T-helper 22 cell (primary cell): ENCODE measurements at places on chromosomes 2 and 18.

DNA sequence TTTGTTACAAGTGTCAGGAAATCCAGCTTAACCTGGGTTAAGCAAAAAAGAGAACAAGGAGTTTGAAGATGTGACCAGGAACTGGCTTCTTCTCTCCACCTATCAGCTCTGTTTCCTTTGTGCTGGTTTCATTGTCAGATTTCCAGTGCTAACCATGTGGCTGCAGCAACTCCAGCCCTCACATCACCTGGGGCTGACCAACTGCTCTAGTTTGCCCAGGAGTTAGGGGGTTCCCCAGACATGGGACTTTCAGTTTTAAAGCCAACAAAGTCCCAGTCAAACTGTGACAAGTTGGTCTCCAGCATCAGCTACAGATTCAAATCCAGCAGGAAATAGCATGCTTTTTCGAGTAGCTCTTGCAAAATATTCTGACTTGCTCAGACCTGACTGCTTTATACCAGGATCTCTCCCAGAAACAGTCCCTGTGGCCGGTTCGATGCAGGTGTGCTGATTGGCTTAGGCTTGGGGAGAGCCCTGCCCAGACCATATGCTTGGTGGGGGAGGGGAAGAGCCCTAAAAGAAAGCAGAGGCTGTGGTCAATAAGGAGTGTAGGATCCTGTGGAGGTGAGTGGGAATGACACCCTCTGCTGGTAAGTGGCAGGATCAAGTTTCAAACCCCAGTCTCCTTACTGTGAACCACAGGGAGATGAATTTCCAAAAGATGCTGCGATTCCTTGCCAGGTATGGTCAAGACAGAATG lies 49.5 kb downstream of the KCNE4 start:
- DNase-seq = no peak

- no peak for DNase-seq
These were observed 8.7 kb upstream of the SERPINB13 start for GRCh38 chr18:63578357-63578958.

GRCh38 chr2:149595056-149595963 lies 7.7 kb upstream of the MMADHC start:
- DNase-seq = no peak

DNA sequence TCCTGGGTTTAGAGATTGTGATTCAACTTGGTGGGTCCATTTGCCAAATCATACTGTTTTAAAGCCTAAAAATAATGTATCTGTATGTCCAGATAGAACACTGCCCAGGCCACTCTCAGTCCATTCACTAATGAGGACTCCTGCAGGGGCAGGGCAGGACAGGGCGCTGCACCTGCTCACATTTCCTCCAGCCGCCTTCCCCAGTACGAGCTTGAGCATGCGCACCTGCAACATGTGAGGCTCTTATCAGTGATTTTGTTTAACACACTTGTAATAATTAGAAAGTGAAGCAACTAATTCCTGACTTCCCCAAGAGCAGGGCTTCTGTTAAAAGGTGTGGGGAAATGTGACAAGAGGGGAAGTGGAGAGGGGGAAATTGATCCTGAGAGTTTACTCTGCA lies 89.7 kb downstream of the AFF3 start:
- DNase-seq = no peak

DNA sequence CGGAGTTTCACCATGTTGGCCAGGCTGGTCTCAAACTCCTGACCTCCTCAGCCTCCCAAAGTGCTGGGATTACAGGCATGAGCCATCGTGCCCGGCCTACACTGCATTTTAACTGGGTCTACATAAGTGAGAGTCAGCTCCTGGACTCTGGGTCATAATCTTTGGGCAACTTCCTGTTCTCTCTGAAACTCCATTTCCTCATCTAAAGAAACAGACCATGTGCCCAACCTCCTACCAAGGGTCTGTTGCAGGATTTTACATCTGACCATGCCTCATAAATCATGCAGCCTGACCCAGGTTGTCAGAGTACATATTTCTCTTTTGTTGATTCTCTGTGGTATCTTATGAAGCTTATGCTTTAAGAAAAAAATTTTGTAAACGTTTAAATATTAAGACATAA lies 280.4 kb downstream of the ALPK2 start:
- DNase-seq = no peak

DNA sequence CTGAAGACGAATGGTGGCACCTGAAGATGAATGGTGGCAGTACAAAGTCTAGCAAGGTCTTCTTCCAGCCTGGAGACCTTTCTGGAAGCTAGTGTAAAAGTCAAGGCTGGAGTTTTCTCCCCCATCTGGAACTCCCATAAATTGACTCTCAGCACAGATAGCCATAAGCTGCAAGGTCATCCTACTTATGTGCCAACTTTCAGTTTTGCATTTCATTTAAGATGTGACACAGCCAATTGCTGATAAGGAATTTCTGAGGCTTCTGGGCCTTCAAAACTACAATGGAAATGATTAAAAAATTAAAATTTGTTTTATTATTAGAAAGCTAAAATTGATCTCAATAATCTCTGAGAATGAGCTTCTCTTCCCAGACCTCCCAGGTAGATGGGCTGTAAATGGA lies 10.2 kb downstream of the XDH start:
- no peak for DNase-seq

- no peak for DNase-seq
These were observed 114.9 kb downstream of the DSC3 start for GRCh38 chr18:30927517-30928075.

DNA sequence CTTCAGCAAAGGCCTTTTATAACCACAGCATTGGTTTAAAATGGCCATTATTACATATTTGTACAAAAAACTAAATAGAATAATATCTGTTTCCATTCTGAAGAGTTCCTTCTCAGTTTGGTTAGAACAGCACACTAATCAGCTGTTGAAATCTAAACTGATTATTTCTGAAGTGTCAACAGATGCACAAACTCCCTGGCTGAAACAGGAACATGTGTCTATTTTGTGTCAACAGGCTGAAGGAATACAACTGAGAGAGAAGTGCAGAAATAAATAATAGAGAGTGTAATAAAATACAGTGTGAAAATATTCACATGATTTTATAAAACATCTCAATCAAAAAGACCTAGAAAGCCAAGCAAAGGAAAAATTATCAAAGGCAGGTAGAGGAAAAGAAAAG lies 29.7 kb downstream of the IKZF2 start:
- DNase-seq = no peak

DNA sequence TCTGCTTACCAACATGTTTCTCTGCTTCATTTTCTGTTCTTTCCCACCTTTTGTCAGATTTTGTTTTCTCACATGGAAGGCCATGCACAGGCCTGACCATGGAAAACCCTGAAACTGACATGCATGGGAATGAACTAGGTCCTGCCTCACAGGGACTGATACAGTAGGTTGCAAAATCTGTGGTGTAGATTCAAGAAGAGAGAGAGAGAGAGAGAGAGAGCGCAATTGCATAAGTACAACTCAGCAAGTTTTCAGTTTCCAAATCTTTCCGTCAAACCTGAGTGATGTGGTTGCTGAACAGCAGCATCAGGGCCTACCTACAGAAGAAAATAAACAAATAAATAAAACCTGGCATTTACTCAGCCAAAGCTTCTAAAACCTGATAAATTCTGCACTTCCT lies 87.5 kb upstream of the RNF152 start:
- no peak for DNase-seq

- DNase-seq = peak; percentile 33
These were observed 128.0 kb upstream of the GYPC start for GRCh38 chr2:126527836-126528490.

DNA sequence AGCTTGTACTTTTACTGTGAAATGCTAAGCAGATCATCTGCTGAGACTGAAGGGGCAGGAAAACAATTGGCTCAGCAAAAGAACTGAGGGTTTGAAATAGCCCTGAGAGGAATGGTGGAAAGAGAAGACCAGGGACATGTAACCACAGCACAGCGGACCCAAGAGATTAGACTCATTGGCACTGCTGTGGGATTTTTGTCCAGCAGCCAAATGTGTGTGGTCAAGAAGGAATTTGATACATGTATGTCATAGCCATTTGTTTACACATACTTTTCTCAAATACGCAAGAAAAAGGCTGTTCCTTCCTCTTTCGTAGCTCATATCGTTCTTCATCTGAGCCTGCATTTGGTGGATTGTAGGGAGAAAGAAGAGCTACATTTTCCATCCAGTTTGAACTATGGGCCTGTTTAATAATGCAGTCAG lies 73.8 kb downstream of the TRABD2A start:
- no peak for DNase-seq

GRCh38 chr2:99079226-99079625 lies 62.3 kb upstream of the C2orf15 start:
- DNase-seq = no peak

DNA sequence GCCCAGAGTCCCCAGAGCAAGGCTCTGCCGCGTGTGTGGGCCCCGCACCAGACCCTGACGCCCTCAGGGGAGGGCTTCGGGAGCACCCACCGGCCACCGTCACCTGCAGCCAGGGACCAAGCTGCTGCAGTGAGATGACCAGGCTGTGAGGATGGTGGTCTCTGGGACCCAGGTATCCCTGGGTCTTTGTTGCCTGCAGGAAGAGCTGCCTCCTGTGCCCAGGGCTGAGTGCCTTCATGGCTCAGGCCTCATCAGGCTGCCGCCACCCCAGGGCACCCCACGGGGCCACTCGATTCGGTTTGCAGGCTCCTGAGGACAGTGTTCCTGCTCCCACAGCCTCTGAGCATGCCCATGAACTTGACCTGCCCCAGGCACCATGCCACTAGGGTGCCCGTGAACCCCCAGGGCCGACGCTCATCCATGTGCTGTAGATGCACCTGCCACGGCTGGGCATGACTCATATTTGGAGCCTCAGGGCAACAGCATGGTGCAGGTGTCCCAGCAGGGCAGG lies 109.8 kb downstream of the FAM210A start:
- no peak for DNase-seq

- DNase-seq = no peak
These were observed 184.6 kb downstream of the ZFP36L2 start for GRCh38 chr2:43041661-43042360.

DNA sequence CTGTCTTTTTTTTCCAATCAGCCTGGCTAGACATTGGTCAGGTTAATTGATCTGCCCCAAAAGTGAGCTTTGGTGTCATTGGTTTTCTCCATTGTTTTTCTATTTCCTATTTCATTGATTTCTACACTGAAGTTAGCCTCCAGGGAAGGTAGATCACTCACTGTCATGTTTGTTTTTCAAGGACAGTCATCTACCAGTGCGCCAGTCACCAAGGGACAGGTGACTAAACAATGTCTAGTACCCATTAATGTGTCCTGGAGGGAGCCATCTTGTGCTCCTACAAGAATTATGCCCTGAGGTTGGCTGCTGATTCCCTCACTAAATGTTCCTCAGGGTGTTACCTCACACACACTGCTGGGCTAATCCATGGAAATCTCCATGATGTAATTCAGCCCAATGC lies 17.6 kb upstream of the USP40 start:
- DNase-seq = no peak

GRCh38 chr2:102103992-102104871 lies 38.3 kb upstream of the IL1R1 start:
- no peak for DNase-seq

- DNase-seq = no peak
These were observed 481.3 kb upstream of the CHAC2 start for GRCh38 chr2:53286345-53286744.

GRCh38 chr2:234252772-234253171 lies 202.3 kb downstream of the SPP2 start:
- no peak for DNase-seq

DNA sequence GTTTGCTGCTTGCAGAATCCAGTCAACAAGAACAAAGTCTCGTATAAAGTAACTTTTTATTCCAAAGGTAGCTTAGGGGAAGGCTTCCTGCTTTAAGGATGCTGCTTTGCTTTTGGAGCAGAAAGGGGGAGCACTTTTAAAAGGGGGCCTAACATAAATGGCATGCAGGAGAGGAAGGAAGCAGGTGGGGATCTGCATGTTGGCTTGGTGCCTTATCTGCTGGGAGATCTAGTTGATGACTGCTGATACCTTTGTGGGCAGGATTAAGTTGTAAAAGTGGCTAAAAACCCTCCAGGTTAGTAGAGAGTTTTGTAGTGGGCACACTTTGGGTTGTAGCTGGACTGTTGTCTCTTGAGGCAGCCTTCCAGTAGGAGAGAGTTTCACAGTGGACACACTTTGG lies 22.5 kb downstream of the UBR3 start:
- DNase-seq = no peak

DNA sequence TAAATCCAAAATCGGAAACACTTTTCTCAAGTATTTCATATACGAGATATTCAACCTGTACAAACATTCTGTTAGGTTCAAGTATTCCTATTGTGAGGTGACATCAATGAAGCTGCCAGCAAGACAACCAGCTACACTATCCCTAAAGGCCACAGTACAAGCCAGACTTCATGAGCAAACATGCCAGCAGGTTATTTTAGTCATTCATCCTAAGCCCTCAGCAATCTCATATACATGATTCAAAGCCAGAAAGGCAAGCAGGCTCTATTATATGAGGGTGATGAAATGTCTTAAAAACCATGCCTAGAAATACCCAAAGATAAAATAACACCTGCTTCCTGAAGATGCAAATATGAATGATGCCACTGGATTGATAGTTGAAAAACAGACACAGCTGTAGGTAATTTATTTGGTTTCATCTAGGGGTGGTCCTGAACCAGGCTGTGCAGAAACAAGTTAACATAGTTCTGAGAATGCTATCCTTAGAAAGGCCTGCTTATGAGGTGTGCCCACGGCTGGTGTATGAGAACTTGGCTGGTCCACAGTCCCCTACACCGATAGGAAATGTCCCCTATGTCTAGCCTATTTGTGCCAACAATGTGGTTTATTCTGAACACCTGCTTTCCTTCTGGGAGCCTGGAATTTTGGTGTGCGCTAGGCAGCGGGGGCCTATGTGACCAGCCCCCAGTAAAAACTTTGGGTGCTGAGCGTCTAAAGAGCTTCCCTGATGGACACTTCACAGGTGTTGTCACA lies 48.2 kb upstream of the KIDINS220 start:
- DNase-seq = no peak
